ENCODE measurements at places on chromosomes 1 and 21.

GRCh38 chr21:42414928-42415769 lies 11.4 kb downstream of the UBASH3A start:
- peak; percentile 84 for DNase-seq

DNA sequence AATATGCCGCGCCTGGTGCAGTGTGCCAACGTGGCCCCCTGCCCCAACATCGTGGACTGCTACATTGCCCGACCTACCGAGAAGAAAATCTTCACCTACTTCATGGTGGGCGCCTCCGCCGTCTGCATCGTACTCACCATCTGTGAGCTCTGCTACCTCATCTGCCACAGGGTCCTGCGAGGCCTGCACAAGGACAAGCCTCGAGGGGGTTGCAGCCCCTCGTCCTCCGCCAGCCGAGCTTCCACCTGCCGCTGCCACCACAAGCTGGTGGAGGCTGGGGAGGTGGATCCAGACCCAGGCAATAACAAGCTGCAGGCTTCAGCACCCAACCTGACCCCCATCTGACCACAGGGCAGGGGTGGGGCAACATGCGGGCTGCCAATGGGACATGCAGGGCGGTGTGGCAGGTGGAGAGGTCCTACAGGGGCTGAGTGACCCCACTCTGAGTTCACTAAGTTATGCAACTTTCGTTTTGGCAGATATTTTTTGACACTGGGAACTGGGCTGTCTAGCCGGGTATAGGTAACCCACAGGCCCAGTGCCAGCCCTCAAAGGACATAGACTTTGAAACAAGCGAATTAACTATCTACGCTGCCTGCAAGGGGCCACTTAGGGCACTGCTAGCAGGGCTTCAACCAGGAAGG lies 4.3 kb downstream of the GJB3 start:
- DNase-seq, result no peak

DNA sequence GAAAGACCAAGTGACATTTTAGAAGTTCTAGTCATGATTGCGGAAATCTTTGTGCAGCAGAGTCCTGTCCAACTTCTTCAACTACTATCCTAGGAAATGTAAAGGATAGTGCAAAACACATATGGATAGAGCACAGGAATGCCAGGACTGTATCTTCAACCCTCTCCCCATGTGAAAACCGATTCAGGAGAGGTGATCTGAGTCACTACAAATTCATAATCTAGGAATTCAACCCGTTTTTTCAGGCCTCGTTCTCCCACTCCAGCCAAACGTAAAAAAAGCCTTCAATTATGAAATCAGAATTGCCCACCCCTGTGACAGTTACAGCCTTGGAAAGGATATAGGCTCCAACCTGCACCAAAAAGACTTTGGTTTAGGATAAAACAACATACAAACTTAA lies 52.9 kb upstream of the RGS1 start:
- no peak for DNase-seq

- peak; percentile 54 for DNase-seq
Measured at GRCh38 chr1:35047188-35047858, 15.6 kb upstream of the ZMYM6 start.

GRCh38 chr1:43147625-43148327 lies 24.3 kb downstream of the EBNA1BP2 start:
- DNase-seq, result peak; percentile 65
